ENCODE measurements at places on chromosomes 3 and 15.

GRCh38 chr3:12484983-12485327, 675 bp downstream of the TSEN2 start:
- DNase-seq: no peak

DNA sequence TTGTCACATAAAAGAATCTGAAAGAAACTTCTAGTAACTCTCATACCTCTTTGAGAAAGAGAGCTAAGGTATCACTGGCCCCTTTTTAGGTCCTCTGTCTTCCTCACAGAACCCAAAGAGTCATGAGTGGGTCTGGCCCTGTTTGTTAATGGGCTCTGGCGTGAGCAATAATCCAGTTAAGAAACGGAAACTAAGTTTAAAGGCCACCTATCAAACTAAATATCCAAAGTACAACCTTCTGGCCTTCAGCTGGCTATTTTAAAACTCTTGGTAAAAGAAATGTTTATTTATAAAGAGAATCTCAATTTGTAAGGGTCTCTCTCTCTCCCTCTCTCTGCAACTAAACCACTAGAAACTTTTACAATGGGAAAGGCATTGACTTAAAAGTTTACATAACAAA, 71.0 kb upstream of the STRIT1 start:
- DNase-seq: no peak

GRCh38 chr3:184305577-184305976, 6.5 kb downstream of the PSMD2 start:
- DNase-seq: no peak

- no peak for DNase-seq
Measured at GRCh38 chr3:153513236-153513635, 351.2 kb downstream of the RAP2B start.

DNA sequence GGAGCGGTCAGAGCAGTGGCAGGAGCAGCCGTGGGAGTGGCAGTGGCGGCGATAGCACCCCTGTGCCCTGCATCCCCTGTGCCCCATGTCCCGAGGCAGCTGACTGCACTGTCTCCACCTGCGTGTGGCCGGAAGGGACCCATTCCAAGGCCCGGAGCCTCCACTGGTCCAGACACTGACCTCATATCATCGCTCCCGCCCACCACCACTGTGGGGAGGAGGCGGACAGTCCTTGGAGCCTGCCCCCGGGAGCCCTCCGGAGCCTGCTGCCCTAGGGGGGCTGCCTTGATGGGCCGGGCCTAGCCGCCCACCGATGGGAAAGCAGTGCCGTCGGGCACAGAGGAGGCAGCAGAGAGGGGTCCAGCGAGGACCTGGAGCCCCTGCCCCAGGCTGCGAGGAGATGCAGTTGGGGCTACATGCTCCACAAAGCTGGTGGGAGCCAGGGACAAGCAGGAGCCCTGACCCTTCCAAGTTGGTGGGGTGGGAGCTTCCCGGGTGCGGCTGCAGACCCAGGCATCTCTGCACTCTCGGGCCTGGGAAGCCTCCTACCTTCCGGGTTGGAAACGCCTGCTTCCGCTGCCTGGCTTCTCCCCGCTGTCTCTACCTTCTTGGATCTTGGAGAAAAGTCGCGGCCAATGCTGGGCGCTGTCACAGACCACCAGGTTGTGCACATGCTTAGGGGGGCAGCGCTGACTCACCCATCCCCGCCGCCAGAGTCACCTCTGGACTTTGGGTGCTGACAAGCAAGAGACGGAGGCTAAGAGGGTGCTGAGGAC, 283.2 kb upstream of the ROBO1 start:
- DNase-seq: no peak

DNA sequence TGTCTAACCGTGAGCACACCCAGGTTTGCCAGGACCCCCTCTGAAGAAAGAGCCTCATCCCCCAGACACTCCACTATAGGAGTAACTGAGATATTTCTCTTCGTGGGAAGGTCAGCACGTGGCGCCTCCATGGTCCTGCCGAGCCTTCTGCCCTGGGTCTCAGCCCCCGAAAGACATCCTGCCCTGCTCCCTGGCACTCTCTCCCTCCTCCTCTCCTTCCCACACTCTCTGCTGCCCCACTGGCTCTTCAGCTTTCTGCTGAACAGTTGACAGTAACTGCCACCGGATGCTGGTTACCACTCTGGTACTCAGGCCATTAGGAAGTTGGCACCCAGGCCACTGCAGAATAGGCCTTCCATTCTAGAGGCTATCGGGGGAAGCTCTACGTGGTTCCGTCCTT, 185.2 kb downstream of the UACA start:
- DNase-seq: no peak

DNA sequence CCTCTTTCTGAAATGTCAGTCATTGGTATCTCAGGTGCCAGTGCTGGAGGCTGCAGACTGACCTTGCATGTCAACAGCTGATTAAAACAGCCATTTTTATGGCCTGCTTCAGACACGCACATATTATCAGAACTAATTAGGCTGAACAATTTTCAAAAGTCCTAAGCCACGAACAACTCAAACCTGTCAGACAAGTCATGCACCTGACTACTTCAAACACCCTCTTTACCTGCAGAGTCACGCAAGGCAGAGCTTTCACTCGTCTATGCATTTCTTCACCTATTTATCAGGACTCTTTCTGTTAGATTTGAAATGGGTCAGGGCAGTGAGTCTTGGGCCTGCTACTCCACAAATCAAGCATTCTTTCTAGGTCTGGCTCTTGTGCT, 26.7 kb downstream of the CLK3 start:
- no peak for DNase-seq

- DNase-seq: no peak
Measured at GRCh38 chr3:77242371-77242770, 202.5 kb downstream of the ROBO2 start.

DNA sequence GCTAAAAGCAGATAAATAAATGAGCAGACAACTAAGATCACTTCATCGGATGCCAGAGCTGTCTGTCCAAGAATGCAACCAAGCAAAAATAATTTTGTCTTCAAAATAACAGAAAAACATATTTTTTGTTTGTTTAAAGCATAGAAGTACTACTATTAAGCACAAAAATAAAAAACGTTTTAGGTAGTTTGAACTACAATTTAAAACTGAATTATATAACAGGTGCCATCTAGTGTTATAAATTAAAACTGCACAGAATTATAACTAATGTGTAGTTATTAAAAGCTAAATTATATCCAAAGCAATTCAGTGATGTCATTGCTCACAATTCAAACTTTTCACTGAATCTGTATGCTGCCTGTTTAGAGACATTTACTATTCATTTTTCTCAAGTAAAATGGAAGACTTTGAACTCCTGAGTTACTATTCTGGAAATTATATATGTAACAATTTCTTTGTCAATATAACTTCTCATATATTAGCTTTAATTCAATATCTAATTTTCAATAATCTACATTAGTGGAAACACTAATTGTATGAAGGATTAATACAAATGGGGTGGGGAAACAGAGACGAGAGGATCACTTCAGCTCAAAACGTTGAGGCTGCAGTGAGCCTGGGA, 29.5 kb downstream of the LINS1 start:
- DNase-seq: no peak

DNA sequence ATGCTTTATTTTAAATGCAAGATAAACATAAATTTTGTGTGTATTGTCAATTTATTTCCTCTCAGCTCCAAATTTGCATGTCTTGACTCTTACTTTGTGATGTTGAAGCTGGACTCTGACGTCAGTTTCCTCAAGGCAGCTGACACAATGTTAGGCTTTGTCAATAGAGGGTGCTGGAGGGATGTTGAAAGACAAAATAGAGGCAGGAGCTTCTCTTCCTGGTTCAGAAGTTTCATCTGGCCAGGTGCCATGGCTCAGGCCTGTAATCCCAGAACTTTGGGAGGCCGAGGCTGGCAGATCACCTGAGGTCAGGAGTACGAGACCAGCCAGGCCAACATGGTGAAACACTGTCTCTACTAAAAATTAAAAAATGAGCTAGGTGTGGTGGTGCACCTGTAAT, 408.6 kb downstream of the GBE1 start:
- no peak for DNase-seq

DNA sequence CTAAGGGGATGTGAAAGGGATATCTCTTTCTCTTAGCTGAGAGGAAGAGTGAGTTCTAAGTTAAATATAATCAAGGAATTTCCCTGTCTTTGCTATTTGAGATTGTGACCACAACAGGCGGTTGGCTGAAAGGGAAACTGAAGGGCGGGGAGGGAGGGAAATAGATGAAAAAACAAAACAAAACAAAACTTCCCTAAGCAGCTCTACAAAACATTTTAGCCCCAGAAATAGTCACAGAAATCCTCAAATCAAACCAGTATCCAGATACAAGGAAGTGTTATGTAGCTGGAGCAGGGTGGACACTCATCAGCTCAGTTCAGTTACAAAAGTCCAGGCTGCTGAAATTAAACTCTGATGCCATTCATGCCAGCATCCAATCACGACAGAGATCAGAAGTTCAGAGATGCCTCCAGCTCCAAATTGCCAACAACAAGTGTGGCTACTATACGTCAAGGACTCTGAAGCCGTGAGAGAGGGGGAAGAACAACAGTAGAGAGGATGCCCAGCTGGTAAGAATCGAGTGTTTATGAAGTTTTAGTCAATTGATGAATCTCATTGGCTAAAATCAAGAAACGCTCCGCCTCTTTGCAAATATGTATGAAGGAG, 319 bp upstream of the TP63 start:
- DNase-seq: no peak

GRCh38 chr3:72547183-72547582, 301.1 kb downstream of the SHQ1 start:
- no peak for DNase-seq

DNA sequence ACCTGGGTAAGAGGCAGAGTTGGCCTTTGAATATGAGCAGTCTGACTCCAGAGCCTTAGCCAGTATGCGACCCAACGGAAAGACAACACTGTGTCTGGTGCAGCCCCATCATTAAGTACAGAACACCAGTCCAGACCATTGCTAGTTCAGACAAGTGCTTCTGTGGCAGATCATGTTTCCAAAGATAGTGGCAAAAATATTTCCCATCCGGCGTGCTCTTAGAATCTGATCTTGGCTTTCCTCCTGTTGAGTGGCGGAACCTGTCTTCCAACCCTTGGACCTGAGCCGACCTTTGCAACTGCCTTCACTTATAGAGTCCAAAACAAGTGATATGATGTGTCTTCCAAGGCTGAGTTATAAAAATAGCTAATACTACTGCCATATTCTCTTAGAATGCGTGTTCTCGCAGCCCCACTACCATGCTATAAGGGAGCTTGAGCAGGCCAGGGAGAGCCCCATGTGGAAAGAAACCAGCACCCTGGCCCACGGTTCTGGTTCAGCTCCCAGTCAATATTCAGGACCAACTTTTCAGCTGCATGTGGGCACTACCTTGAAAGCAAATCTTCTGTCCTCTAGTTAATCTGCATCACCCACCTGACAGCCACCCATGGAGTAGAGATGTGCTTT, 322.4 kb upstream of the SLCO3A1 start:
- no peak for DNase-seq

DNA sequence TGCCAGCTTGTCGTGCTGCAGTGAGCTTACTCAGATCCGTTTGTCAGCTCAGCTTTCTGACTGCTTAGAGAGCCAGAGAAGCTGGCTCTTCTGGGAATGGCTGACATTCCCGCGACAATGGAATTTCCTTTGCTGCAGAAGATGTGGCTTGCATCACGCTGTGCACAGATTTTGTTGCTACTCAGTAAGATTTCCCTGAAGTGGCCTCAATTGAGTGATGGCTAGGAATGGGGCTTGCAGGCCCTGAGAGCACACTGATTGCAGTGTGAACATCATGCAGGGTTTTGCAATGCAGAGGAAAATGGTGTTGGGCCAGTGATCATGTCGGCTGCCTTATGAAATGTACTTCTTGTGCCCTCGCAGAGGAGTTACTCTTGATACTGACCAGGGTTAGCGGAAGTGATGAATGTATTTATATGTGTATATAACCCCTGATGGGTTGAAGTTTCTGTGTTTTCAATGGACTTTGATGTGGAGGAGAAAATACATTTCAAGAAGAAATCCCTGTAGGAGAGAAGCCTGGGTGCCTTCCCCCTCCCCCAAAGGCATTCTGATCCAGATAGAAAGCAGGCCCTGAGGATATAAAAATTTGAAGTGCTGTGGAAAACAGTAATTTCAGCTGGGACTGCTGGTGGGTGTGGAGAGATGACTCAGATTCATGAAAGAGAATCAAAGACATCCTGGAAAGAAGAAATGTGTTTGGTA, 102.5 kb upstream of the PDZRN3 start:
- DNase-seq: no peak

- DNase-seq: no peak
Measured at GRCh38 chr15:93041159-93041547, 47.9 kb downstream of the RGMA start.

DNA sequence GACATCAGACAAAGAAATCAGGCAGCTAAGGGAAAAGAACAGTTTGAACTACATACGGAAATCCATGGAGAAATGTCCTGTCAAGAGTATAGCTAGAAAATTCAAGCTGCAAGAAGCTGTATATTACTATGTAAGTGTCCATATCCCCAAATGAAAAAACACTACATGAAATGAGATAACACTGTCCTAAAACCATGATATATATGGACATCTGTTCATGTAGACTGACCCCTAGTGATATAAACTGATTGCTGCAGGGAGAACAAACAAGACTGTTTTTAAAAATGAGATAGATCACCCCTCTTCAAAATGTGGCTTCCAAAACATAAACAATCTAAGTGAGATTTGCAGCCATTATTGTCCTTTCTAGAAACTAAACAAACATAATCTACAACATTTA, 985.6 kb downstream of the EPHA3 start:
- DNase-seq: no peak

DNA sequence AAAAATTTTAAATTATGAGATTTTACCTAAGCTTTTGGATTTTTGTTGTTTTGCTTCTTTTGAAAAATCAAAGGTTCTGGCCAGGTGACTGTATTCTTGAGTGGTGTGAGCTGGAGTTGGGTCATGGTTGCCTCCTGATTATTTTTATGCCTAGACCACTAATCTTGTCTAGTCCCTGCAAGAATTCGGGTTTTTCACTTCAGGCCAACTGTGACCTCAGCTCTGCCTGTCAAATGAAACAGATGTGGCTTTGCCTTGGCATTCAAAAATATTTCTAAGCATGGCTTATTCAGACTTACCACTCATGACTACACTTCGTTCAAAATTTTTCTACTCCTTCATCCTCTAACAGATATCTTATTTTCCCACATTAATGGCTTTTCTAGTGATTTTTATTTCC, 25.4 kb upstream of the CDV3 start:
- no peak for DNase-seq

DNA sequence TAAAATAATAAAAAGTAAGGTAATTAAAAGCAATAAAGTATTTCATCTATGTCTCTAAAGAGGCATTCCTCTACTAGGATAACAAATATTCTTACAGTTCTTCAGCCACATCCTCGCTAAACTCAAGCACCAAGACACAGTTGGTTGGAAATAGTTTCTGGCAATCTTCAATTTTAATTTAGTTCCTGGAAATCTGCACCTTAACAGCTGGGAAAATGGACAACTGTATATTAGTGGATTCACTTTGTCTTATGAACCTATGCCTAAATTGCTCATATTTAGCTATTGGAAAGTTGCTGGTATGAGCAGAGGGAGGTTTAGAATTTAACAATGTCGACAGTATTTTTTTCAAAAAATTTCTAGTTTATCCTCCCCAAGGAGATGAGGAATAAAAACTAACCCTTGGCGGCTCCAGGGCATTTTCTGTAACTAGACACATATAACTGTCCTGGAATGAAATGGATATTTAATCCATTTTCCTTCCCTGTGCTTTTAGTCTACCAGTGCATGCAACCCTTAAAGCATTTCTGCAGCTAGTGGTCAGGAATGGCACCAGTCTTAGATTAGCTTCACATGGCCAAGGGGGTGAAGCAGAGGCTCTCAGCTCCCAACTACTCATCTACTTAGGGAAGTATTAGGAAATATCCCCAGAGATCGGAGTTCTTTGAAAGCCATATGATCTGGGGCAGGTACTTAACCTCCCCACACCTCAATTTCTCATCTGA, 290.0 kb upstream of the THBS1 start:
- DNase-seq: no peak
